ENCODE measurements at places on chromosomes 2 and 18.

DNA sequence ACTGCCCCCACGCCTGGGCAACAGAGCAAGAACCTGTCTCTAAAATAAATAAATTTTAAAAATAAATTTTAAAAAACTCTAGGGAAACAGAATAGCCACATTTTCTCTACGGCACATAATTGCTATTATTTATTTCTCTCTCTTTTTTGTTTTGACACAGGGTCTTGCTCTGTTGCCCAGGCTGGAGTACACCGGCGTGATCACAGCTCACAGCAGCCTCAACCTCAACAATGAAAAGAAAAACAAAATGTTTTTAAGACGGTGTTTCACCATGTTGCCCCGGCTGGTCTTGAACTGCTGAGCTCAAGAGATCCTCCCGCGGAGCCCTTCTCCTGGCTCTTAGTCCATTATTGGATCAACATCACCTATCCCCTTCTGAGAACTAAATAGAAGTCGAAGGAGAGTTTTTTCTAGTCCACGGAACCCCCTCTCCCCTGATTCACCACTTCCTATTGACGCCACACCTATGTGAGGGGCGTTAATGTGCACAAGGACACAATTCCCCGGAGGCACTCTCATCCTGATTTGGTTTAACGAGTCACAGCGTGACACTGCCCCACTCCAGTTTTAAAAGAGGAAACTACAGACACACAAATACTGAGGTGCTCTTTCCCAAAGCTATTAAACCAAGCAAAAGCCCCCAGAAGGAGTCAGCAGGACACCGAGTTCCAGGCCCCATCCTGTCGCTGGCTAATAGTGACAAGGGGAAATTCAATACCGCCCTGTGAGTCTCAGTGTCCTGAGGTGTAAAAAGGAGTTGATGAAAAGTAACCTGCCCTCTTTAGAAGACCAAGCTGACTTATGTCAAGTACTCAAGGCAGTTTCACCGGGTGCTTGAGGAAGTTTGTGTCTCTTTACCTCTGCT is 1.1 kb downstream of the NPC1 start:
- no peak for DNase-seq

DNA sequence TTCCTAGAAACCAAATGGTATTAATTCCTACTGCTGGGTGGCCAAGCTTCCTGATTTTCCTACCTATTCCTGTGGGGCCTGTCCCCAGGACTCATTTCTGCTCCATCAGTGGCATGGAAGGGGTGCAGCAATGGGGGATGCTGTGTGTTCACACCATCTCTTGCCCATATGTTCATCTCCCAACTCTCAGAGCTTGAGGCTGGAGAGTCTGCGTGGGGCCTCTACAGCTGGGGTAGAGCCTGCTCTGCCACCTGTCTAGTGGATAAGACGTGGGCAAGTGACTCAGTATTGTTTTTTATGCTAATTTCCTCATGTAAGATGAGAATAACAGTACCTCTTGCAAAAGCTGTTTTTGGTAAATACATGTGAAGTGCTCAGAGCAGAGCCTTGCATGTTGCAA is 149.8 kb downstream of the ACTR3 start:
- DNase-seq, result no peak

DNA sequence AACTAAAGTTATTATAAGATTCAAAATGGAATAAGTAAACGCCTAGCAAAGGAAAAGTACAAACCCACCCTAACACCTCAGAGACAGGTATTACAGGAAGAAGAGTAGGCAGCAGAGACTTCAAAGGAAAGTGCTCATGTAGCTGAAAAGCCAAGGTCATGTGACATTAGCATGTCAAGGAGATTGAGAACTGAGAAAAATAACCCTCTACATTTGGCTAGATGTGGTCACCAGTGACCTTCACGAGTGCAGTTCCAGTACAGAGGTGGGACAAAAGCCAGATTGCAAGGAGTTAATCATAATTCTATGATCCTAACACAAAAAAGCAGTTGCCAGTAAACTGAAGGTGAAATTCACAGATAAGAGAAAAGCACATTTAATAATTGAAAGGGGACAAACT is 252.7 kb downstream of the ZEB2 start:
- DNase-seq, result no peak

GRCh38 chr2:107737756-107738155 is 88.9 kb upstream of the RGPD4 start:
- DNase-seq, result no peak

- no peak for DNase-seq
Observed at GRCh38 chr2:151654891-151655290, 79.4 kb downstream of the NEB start.

GRCh38 chr2:72512376-72512775 is 313.5 kb downstream of the EXOC6B start:
- DNase-seq, result no peak

- DNase-seq, result no peak
Observed at GRCh38 chr2:149333636-149334035, 3.2 kb downstream of the LYPD6 start.

All from amniotic stem cell (primary cell).